ENCODE measurements at places on chromosomes 1 and 21.
A peak's percentile ranks its signal among the peaks of the same experiment; 100 is the strongest.

DNA sequence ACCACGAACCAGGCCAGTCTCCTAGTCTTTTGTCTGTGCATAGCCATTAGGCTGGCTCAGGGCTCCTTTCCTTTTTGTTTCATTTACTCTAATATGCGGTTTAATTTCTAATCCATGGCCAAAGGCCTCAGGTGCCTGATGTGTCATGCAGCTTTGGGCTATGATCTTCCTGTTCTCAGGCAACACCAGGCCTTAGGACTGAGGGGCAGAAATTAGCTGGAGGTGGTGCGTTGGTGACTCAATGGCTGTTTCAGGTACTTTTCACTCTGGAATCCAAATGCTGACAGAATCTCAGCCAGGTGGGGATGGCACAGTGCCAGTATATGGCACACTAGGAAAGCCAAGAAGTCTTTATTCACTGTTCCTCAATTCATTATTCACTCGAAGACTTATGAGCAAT is 105.3 kb downstream of the CACNA1E start:
- H3K27ac ChIP-seq, result no peak overlapping the region
- H3K27me3 ChIP-seq, result peaks cover 9% of the 10 kb centered on the region
- H3K36me3 ChIP-seq, result no peaks in the 10 kb centered on the region
- no peak overlapping the region for H3K4me3 ChIP-seq

DNA sequence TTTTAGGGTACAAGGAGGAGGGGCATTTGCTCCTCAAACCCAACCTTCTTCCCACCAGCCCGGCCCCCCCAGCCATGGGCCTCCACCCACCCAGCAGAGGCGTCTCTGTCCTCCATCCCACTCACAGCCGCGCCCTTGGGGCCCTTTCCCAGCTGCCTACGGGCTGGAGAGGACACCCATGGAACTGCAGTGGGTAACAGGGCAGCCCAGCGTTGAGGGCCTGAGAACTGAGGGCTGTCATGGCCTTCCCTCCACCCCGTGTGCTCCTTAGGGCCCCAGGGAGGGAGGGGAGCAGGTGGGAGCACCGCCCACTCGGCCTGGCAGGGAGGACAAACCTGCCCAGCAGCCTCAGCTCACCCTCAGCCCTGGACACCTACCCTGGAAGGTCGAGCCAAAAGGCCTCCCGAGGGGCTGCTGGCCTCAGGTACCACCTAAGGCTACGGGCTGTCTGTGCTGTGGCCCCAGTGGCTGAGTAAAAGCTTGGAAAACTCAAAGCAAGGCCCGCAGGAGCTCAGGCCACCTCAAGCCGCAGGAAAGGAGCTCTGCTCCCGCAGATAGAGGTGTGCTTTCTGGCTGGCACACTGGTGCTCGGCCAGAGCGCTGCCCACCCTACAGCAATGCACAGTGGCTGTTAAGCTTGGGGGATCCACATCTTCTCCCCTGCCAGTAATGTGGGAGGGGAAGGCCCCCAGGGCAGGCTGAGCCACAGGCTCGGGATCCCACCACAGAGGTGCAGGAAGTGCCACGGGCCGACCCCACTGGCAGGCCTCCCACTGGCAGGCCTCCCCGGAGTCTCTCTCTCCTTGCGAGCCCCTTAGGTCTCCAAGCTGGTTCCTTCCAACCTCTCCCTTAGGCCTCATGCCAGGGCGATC is 2.2 kb upstream of the ARHGEF16 start:
- no peaks in the 10 kb centered on the region for H3K36me3 ChIP-seq
- DNase-seq, result no peak
- no peak overlapping the region for H3K4me3 ChIP-seq
- H3K27ac ChIP-seq, result no peak overlapping the region
- no peaks in the 10 kb centered on the region for H3K27me3 ChIP-seq

DNA sequence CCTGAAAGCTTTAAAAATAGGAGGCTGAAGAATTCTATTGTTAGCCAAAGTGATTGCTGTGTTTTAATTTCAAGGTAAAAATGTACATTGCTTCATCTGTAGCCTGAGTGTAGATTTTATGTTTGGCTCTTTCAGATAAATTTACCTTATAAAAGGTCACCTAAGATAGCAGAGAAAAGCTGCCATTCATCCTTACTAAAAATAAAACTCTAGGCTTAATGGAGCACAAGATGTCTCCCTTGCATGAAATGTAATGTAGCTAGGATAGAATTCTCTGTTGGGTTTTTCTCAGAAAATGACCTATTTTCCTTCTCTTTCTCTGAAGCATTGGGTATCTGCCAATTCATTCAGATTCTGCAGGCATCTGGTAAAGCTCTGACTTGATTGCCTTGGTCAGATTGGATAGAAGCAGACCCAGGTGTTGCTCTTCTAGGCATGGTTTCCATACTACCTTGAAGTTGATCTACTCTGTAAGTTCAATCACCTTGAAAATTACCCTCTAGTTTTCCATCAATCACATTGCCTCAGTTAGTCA is 176.6 kb upstream of the GORAB start:
- H3K36me3 ChIP-seq, result no peaks in the 10 kb centered on the region
- H3K27ac ChIP-seq, result no peak overlapping the region
- DNase-seq, result no peak
- H3K4me3 ChIP-seq, result no peak overlapping the region

- no peaks in the 10 kb centered on the region for H3K36me3 ChIP-seq
- peaks cover 30% of the 10 kb centered on the region for H3K27me3 ChIP-seq
- no peak overlapping the region for H3K27ac ChIP-seq
- H3K4me1 ChIP-seq, result no peaks in the 10 kb centered on the region
- H3K4me3 ChIP-seq, result no peak overlapping the region
These were observed 5.6 kb upstream of the REN start for GRCh38 chr1:204171751-204172178.

GRCh38 chr1:67433837-67434236 is 3.6 kb upstream of the SERBP1 start:
- no peak for DNase-seq
- no peaks in the 10 kb centered on the region for H3K36me3 ChIP-seq
- H3K27me3 ChIP-seq, result no peaks in the 10 kb centered on the region
- H3K27ac ChIP-seq, result peak overlapping the region; percentile 15
- peaks cover 41% of the 10 kb centered on the region for H3K4me1 ChIP-seq
- H3K4me3 ChIP-seq, result no peak overlapping the region

Measured in cardiac muscle cell (in vitro differentiated cells and primary cell).